ENCODE measurements at places on chromosomes 5 and 9.

DNA sequence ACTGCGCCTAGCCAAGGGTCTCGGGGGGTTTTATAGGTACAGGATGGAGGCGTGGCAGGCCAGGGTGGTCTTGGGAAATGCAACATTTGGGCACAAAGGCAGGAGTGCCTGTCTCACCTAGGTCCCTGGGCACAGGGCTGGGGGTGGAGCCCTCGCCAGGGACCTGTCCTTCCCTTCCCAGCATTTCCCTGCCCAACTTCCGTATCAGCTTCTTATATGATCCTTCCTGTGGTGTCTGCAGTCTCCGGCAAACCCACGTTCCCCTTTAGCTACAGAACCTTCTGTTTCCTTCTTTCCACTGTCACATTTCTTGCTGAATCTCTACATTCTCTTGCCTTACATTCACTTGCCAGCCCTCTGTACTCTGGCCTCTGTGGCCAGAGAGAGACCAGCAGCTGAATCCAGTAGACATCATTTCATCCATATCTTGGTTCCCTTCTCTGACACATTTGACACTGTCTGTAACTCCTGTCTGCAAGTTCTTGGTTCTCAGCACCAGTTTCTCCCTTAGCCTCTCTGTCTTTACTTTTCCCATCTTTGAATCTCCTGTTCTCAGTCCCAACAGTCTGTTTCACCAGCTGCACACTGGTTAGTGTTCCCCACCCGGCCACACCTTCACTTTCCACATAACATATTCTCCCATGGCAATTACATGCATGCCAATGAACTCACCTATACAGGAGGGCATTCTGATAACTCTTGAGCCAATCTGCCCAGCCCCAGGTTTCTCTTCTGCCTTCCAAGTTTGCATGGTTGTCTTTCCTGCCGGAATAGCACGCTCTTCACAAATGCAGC lies 134.7 kb upstream of the ZNF608 start:
- DNase-seq: no peak

GRCh38 chr5:68216245-68217046 lies 890 bp downstream of the PIK3R1 start:
- DNase-seq: peak; percentile 71

GRCh38 chr5:123262216-123262823 lies 160.9 kb downstream of the CEP120 start:
- no peak for DNase-seq

GRCh38 chr9:69943148-69943806 lies 100.4 kb upstream of the MAMDC2 start:
- no peak for DNase-seq

DNA sequence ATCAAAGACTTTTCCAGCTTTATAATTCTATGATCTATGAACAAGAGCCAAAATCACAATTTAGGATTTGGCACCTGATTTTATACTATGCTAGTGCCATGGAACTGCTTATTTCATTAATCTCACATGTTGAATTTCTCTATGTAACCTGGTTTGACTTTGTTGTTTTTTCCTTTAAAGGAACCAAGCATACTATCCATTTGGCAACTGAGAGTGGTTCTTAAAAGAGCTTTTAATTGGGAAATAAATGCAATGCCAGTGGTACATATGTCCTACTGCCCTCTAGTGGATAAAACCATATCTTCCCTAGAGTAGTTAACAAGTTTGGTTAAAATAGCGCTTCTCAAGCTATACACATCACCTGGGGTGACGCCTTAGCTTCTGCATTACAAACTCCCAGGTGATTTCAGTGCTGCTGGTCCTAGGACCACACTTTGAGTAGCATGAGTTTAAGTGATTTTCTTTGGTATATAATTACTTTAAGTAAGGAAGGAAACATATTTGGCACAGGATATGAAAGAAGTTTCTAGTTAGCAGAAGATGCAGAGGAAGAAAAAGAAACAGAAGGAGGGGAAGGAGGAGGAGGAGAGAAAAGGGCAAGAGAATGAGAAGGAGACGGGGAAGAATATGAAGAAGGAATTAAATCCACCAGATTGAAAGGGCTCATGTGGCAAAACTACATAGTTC lies 56.8 kb downstream of the FGF10 start:
- DNase-seq: peak; percentile 75

DNA sequence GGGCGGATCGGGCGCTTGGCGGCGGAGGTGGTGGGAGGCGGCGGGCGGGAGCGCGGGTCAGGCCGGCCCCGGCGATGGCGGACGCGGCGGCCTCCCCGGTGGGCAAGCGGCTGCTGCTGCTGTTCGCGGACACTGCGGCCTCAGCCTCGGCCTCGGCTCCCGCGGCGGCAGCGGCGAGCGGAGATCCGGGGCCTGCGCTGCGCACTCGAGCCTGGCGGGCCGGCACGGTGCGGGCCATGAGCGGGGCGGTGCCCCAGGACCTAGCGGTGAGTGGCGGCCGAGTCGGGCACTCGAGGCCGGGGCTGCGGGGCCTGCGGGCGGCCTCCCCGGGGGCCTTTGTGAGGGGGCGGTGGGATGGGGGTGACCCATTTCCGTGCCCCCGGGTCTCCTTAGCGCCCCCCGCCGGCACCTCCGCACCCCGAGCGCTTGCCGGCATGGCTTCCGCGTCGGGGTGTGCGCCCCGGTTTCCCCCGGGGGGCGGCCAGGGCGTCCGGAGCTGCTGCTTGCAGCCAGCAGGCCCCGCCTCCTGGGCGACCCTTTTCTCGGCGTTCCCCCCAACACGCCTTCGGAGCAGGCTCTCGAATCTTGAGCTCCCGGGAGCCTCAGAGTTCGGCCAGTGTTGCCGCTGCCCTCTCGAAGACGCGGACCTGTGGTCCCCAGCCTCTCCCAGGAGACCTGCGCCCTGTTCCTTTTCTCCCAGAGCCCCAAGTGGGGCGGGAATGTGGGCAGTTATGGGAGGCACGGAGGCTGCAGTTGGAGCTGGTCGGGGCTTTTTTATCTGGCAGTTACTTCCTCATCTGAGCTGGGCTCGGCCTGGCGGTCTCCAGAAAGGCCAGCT lies 456 bp downstream of the KDM3B start:
- DNase-seq: peak; percentile 23

- DNase-seq: no peak
Observed at GRCh38 chr5:139806111-139806510, 10.5 kb downstream of the PSD2 start.

GRCh38 chr9:26078706-26079105 lies 400.5 kb upstream of the TUSC1 start:
- no peak for DNase-seq

- peak; percentile 9 for DNase-seq
Observed at GRCh38 chr5:138243794-138244193, 30.6 kb downstream of the GFRA3 start.

- no peak for DNase-seq
Observed at GRCh38 chr5:53877243-53877642, 316.8 kb downstream of the NDUFS4 start.

- DNase-seq: no peak
Observed at GRCh38 chr5:179680780-179681401, at the start of gene CBY3. Gene CBY3 (minus strand): TSS chr5:179681034. CDS start chr5:179680918, 116 bp downstream.

GRCh38 chr9:127491516-127491915 lies 40.2 kb downstream of the LRSAM1 start:
- DNase-seq: peak; percentile 23

GRCh38 chr9:127570533-127571111 lies 41.5 kb upstream of the STXBP1 start:
- no peak for DNase-seq

- DNase-seq: no peak
Observed at GRCh38 chr5:167460449-167461020, 830.9 kb upstream of the WWC1 start.

GRCh38 chr5:65926893-65927292 lies 518 bp downstream of the ERBIN start:
- DNase-seq: peak; percentile 8

GRCh38 chr9:109198736-109199382 lies 31.8 kb upstream of the FRRS1L start:
- no peak for DNase-seq

GRCh38 chr9:129567842-129568559 lies 52.9 kb downstream of the C9orf50 start:
- DNase-seq: no peak

GRCh38 chr9:98375138-98375726 lies 119.8 kb upstream of the TBC1D2 start:
- no peak for DNase-seq

DNA sequence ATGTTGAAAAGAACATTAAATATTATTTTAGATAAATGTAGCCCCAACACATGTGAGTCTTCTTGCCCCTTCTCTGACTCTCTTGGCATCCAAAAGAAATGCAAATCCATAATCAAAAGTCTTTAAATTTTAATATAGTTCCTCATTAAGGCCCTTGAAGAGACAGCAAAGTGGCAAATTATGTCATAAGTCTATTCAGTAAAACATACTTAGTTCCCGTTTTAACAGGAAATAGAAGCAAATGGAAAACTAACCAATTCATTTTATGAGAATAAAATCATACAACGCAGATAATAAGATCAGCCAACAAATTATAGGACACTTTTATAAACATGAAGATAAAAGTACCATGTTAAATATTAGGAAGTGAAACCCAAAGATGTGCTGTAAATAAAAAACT lies 20.1 kb upstream of the IFNB1 start:
- DNase-seq: no peak

DNA sequence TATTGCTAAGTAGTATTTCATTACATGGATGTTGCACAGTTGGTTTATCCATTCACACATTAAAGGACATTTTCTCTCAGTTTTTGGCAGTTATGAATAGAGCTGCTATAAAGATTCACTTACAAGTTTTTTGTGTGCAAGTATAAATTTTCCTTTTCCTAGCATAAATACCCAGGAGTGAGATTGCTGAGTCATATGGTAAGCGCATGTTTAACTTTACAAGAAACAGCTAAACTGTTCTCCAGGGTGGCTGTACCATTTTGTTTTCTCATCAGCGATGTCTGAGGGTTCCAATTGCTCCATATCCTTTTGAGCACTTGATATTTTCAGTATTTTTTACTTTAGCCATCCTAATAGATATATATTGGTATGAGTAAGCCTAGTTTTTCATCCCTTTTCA lies 16.4 kb upstream of the ABCA1 start:
- no peak for DNase-seq

DNA sequence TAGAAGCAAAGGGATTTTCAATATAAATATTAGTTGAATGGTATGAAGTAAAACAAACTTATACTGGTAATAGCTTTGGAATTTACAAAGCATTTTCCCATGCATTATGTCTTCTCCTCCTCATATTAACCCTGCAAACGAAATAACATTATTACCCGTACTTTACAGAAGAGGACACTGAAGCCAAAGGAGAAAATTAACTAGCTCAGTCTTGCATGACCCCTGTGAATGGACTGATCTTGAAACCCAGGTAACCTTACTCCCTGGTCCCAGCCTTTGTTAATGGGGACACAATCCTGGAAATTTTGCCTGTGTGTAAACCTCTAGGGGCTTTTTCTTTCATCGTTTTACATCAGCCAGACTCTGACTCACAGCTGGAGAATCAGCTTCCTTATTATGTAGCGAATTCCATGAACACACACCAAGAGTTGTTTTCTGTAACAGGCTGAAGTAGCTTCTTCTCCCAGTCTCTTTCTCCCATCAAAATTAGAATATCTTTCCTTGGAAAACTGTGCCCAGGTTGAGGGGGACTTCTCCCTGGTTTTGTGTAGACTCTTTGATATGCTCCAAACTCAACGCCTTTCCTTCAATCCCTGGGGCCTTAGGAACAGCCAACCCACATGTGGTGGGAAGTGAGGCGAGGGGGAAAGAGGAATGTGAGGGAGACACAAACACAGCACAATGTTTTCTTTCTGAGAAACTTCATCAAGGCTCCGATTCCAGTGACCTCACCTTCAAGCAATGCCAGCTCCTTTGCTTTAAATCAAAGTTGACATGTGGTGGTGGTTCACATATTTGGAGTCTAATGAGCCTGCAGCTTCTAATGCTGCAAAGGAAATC lies 480.9 kb upstream of the PAPPA start:
- DNase-seq: no peak

- no peak for DNase-seq
Observed at GRCh38 chr5:41406936-41407335, 103.5 kb downstream of the PLCXD3 start.

GRCh38 chr5:43638546-43638945 lies 35.6 kb downstream of the NNT start:
- no peak for DNase-seq

- no peak for DNase-seq
Observed at GRCh38 chr9:137224830-137225694, at the start of gene CYSRT1. Gene CYSRT1 (plus strand): TSS chr9:137225174. CDS start chr9:137225622, 448 bp downstream.

DNA sequence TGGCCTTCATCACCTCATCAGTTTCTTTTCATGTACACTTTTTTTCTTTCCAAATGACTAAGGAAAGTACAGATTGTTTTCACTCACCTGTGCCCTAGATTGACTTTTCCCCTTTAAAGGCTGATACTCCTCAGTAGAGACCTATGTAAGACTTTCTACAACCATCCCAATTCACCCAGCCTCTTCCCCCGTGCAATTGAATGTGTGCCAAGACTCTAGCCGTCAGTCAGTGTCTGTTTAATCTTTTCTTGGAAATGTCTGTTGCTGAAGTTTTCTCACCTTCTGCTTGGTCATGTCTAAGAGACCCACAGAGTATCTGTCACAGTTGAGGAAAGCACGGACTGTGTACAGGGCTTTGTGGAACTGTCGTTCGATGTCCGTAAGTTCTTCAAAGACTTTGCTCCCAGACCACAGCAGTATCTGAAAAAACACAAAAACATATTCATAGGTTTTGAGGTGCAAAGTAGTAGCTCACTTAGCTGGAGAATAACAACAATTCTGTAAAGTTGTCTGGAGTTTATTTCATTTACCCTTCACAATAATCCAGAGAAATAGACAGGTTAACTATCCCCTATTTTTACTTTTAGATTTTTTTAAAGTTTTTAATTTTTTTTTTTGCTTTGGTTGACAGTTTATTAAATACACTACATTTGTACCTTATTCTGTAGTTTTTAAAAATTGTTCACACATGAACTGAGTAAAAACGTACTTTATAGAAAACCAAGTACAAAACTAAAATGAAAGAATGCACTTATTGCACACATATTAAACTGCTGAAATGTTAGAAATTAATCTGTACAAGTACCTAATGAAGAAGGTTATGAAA lies 13.6 kb downstream of the PDE6A start:
- DNase-seq: no peak

DNA sequence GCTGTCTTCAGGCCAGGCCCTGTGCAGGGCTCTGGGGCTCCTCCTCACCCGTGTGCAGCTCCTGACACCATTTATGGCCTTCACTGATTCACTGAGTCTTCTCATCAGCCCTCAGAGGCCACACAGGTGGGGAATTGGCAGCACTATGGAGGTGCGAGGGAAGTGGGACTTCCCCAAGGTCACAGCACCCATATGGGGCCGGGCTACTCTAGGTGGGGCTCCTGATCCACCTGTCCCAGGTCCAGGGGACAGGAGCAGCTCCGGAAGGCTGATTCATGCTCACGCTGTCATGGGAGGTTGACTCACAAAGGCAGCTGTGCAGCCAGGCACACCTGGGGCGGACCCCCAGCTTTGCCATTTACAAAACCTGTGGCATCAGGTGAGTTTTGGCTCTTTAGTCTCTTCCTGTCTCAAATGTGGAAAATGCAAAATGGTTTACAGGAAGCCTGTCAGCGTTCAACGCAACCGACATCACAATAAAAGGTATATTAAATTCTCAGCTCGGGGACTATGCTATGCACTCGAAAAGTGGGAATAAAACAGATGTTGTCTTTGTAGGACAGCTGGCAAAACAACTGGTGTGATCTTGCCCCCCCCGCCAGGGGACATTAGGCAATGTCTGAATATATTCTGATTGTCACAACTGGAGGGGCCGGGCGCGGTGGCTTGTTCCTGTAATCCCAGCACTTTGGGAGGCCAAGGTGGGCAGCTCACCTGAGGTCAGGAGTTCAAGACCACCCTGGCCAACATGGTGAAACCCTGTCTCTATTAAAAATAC lies 15.0 kb downstream of the NAIF1 start:
- no peak for DNase-seq

All from NCI-H524 (cell line).